DND-41 (cell line): ENCODE measurements at places on chromosomes 6 and 20.

GRCh38 chr6:147579667-147580066 lies 71.2 kb downstream of the SAMD5 start:
- H3K27me3 ChIP-seq = no peaks in the 10 kb centered on the region
- H3K4me1 ChIP-seq = no peaks in the 10 kb centered on the region
- no peak overlapping the region for H3K4me3 ChIP-seq
- no peak for DNase-seq
- H3K27ac ChIP-seq = no peak overlapping the region
- no peaks in the 10 kb centered on the region for H3K36me3 ChIP-seq

DNA sequence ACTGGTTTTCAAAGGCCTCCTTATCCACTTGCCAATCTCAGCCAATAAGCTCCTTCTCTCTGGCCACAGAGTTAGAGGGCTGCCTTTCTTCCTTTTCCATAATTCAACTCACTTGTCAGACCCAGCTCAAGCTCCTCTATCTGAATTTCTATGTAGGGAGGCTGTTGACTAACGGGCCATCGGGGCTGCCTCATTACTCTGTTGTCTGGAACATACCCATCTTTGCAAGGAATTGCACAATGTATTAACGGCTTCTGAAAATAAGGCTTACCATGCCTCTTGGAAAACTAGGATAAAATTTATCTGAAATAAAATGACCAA lies 28.5 kb upstream of the KIF6 start:
- no peak for DNase-seq
- no peaks in the 10 kb centered on the region for H3K27me3 ChIP-seq
- no peaks in the 10 kb centered on the region for H3K4me1 ChIP-seq
- no peaks in the 10 kb centered on the region for H3K36me3 ChIP-seq
- H3K27ac ChIP-seq = no peak overlapping the region
- H3K4me3 ChIP-seq = no peak overlapping the region

DNA sequence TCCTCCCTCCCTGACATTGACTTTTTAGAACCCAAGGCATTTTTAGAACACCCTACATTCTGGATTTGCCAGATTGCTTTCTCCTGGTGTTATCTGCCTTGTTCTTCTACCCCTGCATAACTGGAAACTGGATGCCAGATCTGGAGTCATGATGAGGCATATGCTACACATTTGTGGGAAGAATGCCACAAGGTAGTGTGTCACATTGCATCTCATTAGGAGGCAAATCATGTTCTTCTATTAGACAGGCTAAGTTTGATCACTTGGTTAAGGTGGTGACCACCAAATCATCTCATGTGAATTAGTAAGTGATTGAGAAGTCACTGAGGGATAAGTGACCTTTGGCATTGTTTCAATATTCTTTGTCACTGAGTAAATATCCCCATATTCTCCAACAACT lies 12.9 kb upstream of the NKX2-2 start:
- H3K36me3 ChIP-seq = no peaks in the 10 kb centered on the region
- no peak for DNase-seq
- no peaks in the 10 kb centered on the region for H3K4me1 ChIP-seq
- H3K4me3 ChIP-seq = no peak overlapping the region

DNA sequence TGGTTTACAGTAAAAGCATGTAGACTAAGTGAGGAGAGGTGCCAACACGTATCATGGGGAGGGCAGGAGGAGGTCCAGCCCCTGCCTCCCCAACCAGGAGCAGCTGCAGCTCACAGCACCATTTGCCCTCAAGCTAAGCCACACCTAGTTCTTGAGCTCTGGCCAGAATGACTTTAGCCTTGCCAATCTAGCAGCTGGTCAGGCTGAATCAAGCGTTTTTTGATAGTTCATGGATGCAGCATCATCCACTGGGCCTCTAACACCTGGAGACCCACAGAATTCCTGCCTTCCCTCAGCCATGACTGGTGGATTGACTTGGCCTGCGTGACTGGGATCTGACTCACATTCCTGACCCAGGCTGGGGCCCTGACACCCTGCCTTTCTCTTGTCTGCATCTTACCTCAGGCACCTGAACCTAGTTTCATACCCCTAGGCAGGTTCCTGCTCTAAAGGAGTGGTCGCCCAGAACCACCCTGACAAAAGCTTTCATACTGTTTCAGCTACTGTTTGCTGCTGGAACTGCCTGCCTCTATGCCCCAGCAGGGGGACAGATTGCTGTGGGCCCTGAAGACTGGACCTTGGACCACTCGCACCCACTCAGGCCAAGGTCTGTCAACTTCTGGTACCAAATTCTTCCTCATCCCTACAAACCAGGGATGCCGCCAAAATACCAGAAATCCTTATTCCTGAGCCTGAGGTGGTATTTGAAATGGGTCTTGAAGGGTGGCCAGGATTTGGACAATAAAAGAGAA lies 122.3 kb downstream of the QRSL1 start:
- H3K4me3 ChIP-seq = no peak overlapping the region
- DNase-seq = no peak
- no peaks in the 10 kb centered on the region for H3K36me3 ChIP-seq
- no peaks in the 10 kb centered on the region for H3K4me1 ChIP-seq

DNA sequence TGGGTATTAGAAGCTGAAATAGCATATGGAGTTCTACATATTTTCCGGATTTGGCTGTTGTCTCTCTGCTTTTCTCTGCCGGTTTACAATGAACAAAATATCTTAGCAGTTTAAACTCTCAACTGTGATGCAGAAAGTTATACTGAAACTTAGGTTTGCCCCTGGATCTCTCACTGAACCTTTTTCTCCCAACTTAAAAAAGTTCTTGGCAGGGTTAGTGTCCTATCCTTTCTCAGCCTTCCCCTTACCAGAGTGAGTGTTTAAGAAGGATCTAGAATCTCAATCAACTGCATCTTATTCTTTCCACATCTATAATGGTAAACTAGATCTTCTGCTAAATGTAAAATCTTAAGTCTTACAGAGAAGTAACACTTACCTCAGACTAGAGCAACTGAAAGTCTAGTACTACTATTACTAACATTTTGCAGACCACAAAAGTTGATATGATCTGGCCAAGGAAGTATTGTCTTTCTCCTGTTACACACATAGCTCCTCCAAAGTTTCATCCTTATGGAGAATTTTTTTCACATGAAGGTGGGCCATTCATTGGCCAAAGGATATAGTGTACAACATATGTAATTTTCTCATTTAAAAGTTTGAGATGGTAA lies 392.3 kb upstream of the RUNX2 start:
- no peak overlapping the region for H3K27ac ChIP-seq
- no peak overlapping the region for H3K4me3 ChIP-seq
- no peak for DNase-seq
- H3K4me1 ChIP-seq = peaks cover 48% of the 10 kb centered on the region

- H3K36me3 ChIP-seq = no peaks in the 10 kb centered on the region
- H3K27me3 ChIP-seq = no peaks in the 10 kb centered on the region
- no peak overlapping the region for H3K27ac ChIP-seq
- H3K4me3 ChIP-seq = no peak overlapping the region
- DNase-seq = no peak
These were observed 1120.1 kb upstream of the CITED2 start for GRCh38 chr6:140494321-140495108.

GRCh38 chr20:8036771-8037170 lies 17.2 kb upstream of the TMX4 start:
- DNase-seq = no peak
- H3K4me1 ChIP-seq = no peaks in the 10 kb centered on the region
- no peaks in the 10 kb centered on the region for H3K36me3 ChIP-seq
- no peak overlapping the region for H3K4me3 ChIP-seq
- H3K27me3 ChIP-seq = no peaks in the 10 kb centered on the region
- no peak overlapping the region for H3K27ac ChIP-seq

DNA sequence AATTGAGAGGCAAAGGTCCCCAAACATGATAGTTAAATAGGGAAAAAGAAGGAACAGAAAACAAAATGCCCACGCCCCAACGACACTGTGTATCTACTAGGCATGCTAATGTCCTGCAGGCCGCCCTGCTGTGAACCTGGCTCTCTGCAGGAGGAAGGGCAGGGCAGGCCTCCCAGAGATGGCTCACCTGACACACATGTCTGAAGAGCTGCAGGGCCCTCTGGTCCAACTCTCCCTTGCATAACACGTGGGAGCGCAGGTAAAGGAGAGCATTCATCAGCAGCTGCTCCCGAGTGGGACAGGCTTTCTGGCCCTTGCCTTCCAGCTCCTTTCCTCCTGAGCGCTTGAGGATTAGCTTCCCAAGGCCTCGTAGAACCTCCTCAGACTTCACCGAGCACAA lies 53.7 kb upstream of the LYRM2 start:
- H3K36me3 ChIP-seq = peaks cover 94% of the 10 kb centered on the region
- no peak for DNase-seq
- no peaks in the 10 kb centered on the region for H3K4me1 ChIP-seq
- no peaks in the 10 kb centered on the region for H3K27me3 ChIP-seq
- H3K27ac ChIP-seq = no peak overlapping the region
- no peak overlapping the region for H3K4me3 ChIP-seq

- H3K36me3 ChIP-seq = no peaks in the 10 kb centered on the region
- peaks cover 34% of the 10 kb centered on the region for H3K4me1 ChIP-seq
- no peaks in the 10 kb centered on the region for H3K27me3 ChIP-seq
- peak overlapping the region; percentile 49 for H3K27ac ChIP-seq
- no peak overlapping the region for H3K4me3 ChIP-seq
These were observed 84.3 kb upstream of the TAB2 start for GRCh38 chr6:149233056-149233715.

- no peaks in the 10 kb centered on the region for H3K36me3 ChIP-seq
- H3K4me3 ChIP-seq = no peak overlapping the region
- DNase-seq = no peak
- H3K27ac ChIP-seq = no peak overlapping the region
These were observed 190.9 kb upstream of the SLC24A3 start for GRCh38 chr20:19021406-19022117.

DNA sequence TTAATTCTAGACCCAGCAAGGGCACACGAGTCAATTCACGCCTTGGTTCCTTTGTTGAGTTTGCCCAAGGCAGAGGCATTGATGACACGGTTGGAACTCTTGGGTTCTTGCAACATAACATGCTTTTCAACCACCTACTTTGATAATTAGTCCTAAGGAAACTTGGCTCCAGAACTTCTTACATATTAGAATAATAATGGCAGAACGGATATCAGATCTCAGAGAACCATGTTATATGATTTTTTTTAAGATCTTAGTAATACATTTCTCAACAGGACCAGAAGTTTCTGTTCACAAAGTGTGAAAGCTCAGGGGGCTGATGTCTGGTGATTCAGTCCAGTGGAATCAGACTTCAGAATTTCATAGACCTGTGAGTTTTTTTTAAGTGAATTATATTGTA lies 19.2 kb downstream of the SPTLC3 start:
- H3K36me3 ChIP-seq = no peaks in the 10 kb centered on the region
- H3K27me3 ChIP-seq = peaks cover 3% of the 10 kb centered on the region
- no peak overlapping the region for H3K4me3 ChIP-seq
- H3K4me1 ChIP-seq = no peaks in the 10 kb centered on the region

GRCh38 chr6:110564703-110565421 lies 88.4 kb upstream of the SLC22A16 start:
- no peak overlapping the region for H3K4me3 ChIP-seq
- DNase-seq = no peak
- no peak overlapping the region for H3K27ac ChIP-seq
- peaks cover 27% of the 10 kb centered on the region for H3K4me1 ChIP-seq

- no peaks in the 10 kb centered on the region for H3K27me3 ChIP-seq
- H3K4me1 ChIP-seq = peaks cover 25% of the 10 kb centered on the region
- peak overlapping the region; percentile 27; the same call in 1 of the 2 replicates for H3K27ac ChIP-seq
- no peak for DNase-seq
These were observed 10.6 kb upstream of the MARCKS start for GRCh38 chr6:113846577-113846976.

GRCh38 chr6:139625081-139625939 lies 250.9 kb upstream of the CITED2 start:
- H3K36me3 ChIP-seq = no peaks in the 10 kb centered on the region
- no peak for DNase-seq
- no peak overlapping the region for H3K27ac ChIP-seq
- no peak overlapping the region for H3K4me3 ChIP-seq

- H3K27me3 ChIP-seq = peaks cover 4% of the 10 kb centered on the region
- H3K36me3 ChIP-seq = no peaks in the 10 kb centered on the region
- H3K27ac ChIP-seq = no peak overlapping the region
- no peak for DNase-seq
- no peak overlapping the region for H3K4me3 ChIP-seq
These were observed 1.4 kb upstream of the ENPP3 start for GRCh38 chr6:131635384-131636340.

- no peak overlapping the region for H3K27ac ChIP-seq
- no peaks in the 10 kb centered on the region for H3K36me3 ChIP-seq
- no peak overlapping the region for H3K4me3 ChIP-seq
These were observed 122.2 kb downstream of the AFG1L start for GRCh38 chr6:108417027-108417426.

DNA sequence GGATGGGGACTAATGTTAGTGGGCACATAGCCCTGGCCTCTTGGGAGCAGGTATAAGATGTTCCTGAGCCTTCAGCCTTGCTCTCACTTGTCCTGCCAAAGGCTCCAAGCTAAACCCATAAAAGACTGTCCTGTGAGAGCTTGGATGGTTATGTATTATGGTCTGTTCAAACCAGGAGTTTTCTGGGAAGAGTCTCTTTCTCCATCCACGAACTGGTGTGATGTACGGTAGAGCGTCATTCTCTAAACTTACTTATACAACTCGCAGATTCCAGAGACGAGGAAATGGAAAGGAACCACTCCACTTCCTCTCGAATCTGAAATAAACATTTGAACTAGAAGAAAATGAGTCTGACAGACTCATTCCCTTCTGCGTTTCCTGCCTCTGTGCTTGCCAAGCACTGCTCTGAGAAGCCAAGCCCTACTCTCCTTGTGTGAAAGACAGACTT lies 5.3 kb downstream of the SOBP start:
- no peak for DNase-seq
- H3K4me3 ChIP-seq = no peak overlapping the region
- H3K27ac ChIP-seq = no peak overlapping the region
- peaks cover 23% of the 10 kb centered on the region for H3K4me1 ChIP-seq

GRCh38 chr6:137892271-137892708 lies 25.2 kb downstream of the TNFAIP3 start:
- H3K4me3 ChIP-seq = no peak overlapping the region
- H3K36me3 ChIP-seq = no peaks in the 10 kb centered on the region
- no peak for DNase-seq
- no peak overlapping the region for H3K27ac ChIP-seq

GRCh38 chr6:112016320-112016719 lies 37.6 kb upstream of the CCN6 start:
- no peak overlapping the region for H3K27ac ChIP-seq
- peaks cover 5% of the 10 kb centered on the region for H3K4me1 ChIP-seq
- no peak overlapping the region for H3K4me3 ChIP-seq

DNA sequence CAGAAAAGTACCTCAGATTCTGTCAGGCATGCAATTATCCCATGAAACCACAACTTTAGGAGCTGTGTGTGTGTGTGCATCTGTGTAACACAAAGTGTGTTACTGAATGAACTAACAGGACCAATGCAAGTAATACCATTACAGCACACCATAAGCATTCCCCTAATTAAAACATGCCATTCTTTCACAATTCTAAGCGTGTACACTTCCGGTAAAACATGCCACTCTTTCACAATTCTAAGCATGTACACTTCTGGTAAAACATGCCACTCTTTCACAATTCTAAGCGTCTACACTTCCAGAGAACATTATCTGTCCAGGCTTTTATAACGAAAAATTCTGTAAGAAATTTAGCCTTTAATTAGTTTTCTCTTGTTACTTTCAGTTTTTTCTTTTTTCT lies 238.2 kb downstream of the GMDS start:
- H3K36me3 ChIP-seq = no peaks in the 10 kb centered on the region
- no peak for DNase-seq
- no peaks in the 10 kb centered on the region for H3K27me3 ChIP-seq
- H3K4me1 ChIP-seq = no peaks in the 10 kb centered on the region
- no peak overlapping the region for H3K27ac ChIP-seq

- H3K4me3 ChIP-seq = no peak overlapping the region
- H3K36me3 ChIP-seq = no peaks in the 10 kb centered on the region
- no peak overlapping the region for H3K27ac ChIP-seq
- H3K4me1 ChIP-seq = no peaks in the 10 kb centered on the region
- no peaks in the 10 kb centered on the region for H3K27me3 ChIP-seq
These were observed 232.7 kb upstream of the SGK1 start for GRCh38 chr6:134550604-134551003.
